Renal cortex interstitium (tissue), 15 donors: ENCODE measurements at places on chromosomes 2 and 18.

GRCh38 chr2:24337890-24338289 is 22.4 kb downstream of the ITSN2 start:
- no peak for DNase-seq

DNA sequence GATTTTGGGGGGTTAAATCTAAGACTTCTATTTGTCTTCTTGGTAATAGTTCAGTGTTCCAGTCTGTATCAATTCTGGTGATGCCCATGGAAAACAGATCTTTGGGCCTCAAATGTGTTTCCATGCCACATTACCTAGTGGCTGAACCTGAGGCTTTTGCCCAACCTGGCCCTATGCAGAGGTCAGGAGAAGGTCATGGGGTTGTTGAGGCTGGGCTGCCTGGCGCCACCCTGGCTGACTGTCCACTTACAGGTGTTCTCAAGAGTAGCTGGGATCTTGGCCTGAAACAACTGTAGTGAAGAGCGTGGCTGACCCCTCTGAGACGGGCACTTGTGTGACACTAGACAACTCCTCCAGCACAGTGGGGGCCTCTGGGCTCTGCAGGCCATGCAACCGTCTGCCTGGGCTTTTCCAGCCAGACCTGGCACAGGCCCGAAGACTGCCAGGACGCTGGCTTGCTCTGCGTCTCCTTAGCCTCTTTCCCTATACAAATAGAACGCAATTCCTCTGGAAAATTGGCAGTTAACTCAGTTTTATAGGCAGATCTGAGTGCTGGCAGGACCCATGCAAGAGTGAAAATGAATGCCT is 127.8 kb downstream of the TRIM43 start:
- DNase-seq = no peak

GRCh38 chr2:30293303-30293921 is 62.1 kb downstream of the LBH start:
- DNase-seq = no peak

DNA sequence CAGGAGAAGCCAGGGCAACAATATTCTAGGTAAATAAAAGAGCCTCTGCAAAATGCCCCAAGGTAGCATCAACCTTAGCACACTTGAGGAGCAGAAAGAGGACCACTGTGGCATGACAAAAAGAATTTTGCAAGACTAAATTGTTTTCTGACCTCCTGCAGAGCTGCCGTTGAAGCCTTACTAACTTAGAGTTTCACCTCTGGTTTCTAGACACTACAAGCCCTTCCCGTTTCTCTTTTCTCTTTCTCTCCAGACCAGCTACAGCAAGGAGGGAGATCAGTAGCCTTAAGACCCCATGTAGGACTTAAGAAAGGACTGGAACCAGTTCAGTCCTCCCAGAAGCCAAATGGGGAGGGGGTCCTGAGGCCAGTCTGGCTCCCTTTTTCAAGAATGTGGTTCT is 73.3 kb upstream of the SP3 start:
- no peak for DNase-seq

DNA sequence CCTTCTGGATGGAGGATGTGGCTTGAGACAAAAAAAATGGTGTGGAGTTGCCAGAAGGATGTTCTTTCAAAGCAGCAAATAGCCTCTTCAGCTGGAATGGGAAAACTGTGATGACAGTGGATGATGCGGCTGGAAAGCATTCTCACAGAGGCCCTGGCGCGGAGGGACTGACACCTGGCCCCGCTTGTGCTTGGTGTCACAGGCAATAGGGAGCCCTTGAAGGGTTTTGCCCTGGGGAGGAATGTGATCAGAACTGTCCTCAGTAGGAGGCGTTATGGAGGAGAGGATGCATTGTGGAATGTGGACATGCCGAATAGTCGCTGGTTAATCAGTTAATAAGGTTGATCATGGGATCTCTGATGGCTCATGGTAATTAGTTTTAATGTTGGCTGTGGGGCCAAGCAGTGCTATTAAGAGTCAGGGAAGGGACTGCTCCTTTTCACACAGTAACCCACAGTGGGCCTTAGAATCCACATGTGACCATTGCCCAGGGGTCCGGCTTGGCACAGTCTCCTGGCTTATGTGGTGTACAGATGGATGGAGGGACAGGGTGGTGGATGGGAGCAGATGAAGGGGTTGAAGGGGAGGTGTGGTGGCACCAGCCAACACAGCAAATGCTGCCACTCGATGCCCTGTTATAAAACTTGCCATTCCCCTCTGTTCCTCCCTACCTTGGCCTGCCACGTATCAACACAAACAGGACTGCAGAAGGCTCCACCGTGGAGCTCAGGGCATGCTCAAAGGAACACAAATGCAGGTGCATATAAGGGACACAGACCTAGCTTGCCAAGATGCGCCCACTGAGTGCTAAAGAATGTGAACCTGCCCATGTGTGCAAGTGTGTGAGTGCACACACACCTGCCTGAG is 71.7 kb downstream of the CIB4 start:
- DNase-seq = no peak
